Right atrium auricular region (tissue), 2 donors: ENCODE measurements at places on chromosomes 13 and 19. TPM values are rescaled to one million over a fixed set of nuclear protein-coding genes. Genes with fewer than 3 reads are reported as not detected.

DNA sequence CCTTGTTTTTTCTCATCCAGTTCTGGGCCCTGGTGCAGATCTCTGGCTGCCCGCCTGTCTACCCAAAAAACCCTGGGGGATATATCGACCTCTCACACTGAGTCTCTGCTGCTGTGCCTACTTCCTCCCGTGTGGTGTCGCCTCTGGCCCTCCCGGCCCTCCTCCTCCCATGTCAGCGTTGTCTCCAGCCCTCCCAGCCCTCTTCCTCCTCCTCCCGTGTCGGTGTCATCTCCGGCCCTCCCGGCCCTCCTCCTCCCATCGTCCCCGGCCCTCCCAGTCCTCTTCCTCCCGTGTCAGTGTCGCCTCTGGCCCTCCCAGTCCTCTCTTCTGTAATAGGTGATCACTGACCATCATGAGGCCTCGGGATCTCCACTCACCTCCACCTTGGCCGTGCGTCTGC, 81.8 kb downstream of the GPR12 start:
- peaks cover 13% of the 10 kb centered on the region for H3K36me3 ChIP-seq
- no peaks in the 10 kb centered on the region for H3K4me1 ChIP-seq
- no peaks in the 10 kb centered on the region for H3K27me3 ChIP-seq
- no peak for DNase-seq
- H3K4me3 ChIP-seq: no peak overlapping the region

- no peaks in the 10 kb centered on the region for H3K36me3 ChIP-seq
- H3K4me3 ChIP-seq: no peak overlapping the region
- H3K27me3 ChIP-seq: no peaks in the 10 kb centered on the region
Measured at GRCh38 chr13:110524541-110525257, 36.8 kb downstream of the RAB20 start.

DNA sequence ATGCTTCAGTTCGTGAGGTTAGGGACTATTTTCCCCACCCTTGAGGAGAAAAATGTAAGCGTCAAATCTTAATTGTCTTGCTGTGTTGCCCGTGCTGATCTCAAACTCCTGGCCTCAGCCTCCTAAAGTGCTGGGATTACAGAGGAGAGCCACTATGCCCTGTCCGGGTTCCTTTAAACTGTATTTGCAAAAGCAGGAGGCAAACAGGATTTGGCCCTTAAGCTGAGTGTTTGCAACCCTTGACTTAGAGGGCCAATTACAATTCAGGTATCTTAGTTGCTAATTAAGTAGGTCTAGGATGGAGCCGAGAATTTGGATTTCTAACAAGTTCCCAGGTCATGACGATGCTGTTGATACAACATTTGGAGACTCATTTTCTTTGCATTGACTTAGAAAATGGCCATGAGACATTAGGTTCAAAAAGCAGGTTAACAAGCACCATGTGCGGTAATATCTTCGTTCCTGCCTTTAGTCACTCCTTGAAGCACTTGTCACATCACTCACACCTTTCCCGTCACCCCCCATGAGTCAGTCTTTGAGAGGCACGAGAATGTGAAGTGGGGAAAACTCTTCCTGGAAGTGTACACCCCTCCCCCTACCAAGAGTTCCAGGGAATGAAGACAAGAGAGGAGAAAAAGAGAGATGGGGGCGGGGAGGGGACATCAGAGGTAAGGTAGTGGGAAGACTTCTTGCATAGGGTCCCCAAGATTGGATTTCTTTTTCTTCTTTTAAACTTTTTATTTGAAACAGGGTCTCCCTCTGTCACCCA, 2.6 kb downstream of the NAPSA start:
- H3K27me3 ChIP-seq: no peaks in the 10 kb centered on the region
- H3K4me1 ChIP-seq: no peaks in the 10 kb centered on the region
- no peak overlapping the region for H3K4me3 ChIP-seq
- no peaks in the 10 kb centered on the region for H3K36me3 ChIP-seq
- no peak for DNase-seq
- H3K27ac ChIP-seq: no peak overlapping the region

- H3K4me3 ChIP-seq: no peak overlapping the region
- H3K27me3 ChIP-seq: no peaks in the 10 kb centered on the region
- H3K27ac ChIP-seq: no peak overlapping the region
- no peaks in the 10 kb centered on the region for H3K4me1 ChIP-seq
Measured at GRCh38 chr13:75518439-75519088, 19.1 kb downstream of the COMMD6 start.

DNA sequence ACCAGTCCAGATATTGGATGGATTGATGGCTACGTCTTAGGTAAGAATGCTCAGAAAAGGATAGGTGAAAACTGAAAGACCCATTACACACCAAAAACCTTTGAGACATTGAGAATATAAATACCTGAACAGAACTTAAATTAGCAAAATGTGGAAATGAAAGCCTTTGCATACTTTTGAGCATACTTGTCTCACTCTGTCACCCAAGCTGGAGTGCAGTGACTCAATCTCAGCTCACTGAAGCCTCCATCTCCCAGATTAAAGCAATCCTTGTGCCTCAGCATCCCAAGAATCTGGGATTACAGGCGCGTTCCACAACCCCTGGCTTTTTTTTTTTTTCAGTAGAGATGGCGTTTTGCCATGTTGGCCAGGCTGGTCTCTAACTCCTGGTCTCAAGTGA, 695.3 kb downstream of the DACH1 start:
- H3K4me3 ChIP-seq: no peak overlapping the region
- no peak overlapping the region for H3K27ac ChIP-seq
- H3K4me1 ChIP-seq: no peaks in the 10 kb centered on the region
- no peaks in the 10 kb centered on the region for H3K36me3 ChIP-seq
- DNase-seq: no peak

DNA sequence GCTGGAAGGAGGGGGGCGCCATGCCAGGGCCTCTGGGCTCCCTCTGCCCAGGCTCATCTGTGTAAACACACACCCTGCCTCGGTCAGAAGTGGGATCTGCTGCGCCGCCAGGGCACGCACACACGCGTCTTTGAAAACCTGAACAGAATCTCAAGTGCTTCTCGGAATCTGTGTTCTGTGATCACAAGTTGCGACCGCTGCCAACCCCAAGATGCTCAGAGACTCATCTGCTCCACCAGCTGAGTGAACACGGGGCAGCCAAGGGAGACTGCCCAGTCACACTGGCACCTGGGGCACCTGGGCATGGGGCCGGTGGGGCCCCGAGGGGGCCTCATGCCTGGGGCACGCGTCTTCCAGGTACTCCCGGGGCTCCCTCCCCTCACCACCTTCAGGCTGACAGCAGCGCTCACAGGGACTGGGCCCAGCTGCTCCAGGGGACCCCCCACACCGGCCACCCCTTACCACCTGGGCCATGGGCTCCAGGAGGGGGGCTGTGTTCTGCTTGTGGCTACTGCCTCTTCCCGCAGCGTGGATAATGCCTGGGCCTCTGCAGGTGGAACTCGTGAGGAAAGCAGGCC, 59.0 kb downstream of the KLF2 start:
- H3K27me3 ChIP-seq: no peaks in the 10 kb centered on the region
- H3K4me3 ChIP-seq: no peak overlapping the region
- DNase-seq: no peak
- H3K4me1 ChIP-seq: no peaks in the 10 kb centered on the region
- peak overlapping the region; percentile 91 for H3K27ac ChIP-seq

DNA sequence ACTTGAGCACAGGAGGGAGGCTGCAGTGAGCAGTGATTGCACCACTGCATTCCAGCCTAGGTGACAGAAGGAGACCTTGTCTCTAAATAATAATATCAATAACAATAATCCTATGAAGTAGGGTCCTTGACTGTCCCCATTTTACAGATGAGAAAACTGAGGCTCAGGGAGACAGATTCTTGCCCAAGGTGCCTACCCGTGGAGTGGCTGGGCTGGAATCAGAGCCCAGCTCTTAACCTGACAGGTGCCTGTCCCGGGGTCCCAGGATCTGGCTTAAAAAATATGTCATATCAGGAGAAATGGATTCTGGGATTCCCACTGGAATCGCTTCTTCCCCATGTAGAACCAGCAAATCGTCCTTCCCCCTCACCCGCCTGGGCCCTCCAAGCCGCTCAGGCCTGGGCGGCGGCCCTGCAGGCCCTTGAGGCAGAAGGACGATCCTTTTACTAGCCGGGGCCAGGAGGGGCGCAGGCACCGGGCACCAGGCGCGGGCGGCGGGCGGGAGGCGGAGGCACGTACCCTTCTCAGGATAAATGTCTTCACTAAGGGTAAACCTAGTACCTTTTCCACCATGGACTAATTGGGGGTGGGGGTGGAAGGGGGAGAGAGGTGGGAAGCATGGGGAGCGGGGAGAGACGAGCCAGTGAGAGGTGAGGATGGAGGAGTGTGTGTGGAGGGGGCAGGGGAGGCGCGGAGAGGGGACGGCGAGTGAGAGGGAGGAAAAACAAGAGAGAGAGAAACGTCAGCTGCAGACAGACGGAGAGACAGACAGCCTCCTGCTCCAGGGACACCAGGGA, 60.6 kb downstream of the COLGALT1 start:
- no peak overlapping the region for H3K27ac ChIP-seq
- no peaks in the 10 kb centered on the region for H3K36me3 ChIP-seq
- DNase-seq: no peak

- DNase-seq: no peak
- no peak overlapping the region for H3K27ac ChIP-seq
- H3K4me3 ChIP-seq: no peak overlapping the region
Measured at GRCh38 chr13:110097013-110097412, 209.9 kb downstream of the COL4A1 start.

- no peak overlapping the region for H3K27ac ChIP-seq
- H3K4me3 ChIP-seq: no peak overlapping the region
- no peaks in the 10 kb centered on the region for H3K36me3 ChIP-seq
- H3K4me1 ChIP-seq: peaks cover 11% of the 10 kb centered on the region
Measured at GRCh38 chr13:40536443-40537113, 129.9 kb downstream of the FOXO1 start.

CEACAM5 gene
- not detected for total RNA-seq

CABP5 gene
- not detected for total RNA-seq

ANKLE1 gene
- not detected for total RNA-seq

ZSCAN4 gene
- 0.24 TPM for total RNA-seq

NLRP5 gene
- total RNA-seq: not detected
